Activated naive CD4-positive, alpha-beta T cell treated with anti-CD3 and anti-CD28 coated beads, Interleukin-2, amount 10 ng/mL, durations not matched to agents 7 days and 5 days (primary cell): ENCODE measurements at places on chromosomes 13 and 19.

- DNase-seq: no peak
These were observed 84.1 kb downstream of the TNFSF11 start for GRCh38 chr13:42658019-42658418.

DNA sequence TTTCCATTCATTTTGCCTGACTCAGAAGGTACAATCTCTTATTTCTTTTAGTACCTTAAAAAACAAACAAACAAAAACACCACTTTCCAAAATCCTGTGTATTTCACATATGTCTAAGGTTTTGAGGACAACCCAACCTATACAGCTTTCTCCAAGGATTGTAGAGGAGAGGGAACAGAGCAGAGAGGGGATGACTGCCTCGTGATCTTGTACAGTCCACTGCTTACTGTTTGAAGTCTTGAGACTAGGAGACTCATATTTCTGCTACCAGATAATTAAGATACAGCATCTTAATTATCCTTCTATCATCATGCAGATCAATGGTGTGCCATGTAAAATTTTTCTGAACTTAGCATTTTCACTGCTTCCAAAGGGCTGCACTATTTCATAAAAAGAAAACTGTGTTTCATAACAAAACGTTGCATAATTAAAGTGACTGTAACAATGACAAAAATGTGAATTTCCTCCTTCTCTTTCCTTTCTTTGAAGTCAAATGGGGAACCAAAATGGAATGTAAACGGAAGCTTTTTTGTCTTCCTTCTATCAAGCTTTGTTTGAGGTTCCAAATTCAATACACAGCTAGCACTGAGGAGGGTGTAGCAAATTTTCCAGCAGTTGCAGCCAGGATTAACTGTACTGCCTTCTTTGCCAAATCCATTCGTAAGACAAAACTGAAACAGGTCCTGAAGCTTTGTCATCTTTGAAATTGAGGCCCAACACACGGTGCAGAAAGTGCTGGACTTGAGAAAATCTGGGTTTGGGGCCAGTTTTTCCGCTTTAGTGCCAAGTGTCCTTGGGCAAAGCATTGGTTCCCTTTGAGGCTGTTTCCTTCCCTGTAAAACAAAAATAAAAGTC is 34.9 kb upstream of the RCBTB2 start:
- no peak for DNase-seq

- DNase-seq: no peak
These were observed 28.8 kb upstream of the LRCH1 start for GRCh38 chr13:46523972-46524752.

GRCh38 chr19:39864118-39864517 is 17.9 kb upstream of the FBL start:
- no peak for DNase-seq

DNA sequence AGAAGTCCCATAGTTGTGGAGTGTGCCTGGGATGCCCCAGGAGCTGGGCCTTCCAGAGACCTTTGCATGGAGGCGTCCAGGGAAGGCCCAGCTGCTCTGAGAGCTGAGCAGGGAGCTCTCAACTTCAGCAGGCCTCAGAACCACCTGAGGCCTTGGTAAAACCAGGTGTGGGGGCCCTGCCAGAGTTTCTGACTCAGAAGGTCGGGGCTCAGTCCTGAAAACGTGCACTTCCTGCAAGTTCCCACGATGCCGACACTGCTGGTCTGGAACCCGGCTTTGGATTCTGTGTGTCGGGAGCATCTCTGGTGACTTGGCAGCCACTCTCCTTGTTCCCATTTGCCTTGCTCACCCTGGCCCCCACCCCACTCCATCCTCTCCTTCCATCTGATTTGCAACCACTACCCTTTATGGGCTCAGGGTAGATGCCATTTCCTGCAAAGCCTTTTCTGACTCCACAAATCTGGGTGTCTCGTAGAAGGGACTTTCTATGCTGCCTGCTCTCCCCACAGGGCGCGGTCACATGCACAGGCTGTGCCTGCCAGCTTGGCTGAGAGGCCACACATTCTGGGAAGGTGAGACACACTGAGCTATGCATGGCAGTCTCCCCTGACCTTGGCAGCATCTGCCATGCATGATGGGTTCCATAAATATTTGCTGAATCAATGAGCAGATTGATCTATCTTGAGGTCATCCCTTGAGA is 244.7 kb downstream of the COL4A1 start:
- DNase-seq: no peak

DNA sequence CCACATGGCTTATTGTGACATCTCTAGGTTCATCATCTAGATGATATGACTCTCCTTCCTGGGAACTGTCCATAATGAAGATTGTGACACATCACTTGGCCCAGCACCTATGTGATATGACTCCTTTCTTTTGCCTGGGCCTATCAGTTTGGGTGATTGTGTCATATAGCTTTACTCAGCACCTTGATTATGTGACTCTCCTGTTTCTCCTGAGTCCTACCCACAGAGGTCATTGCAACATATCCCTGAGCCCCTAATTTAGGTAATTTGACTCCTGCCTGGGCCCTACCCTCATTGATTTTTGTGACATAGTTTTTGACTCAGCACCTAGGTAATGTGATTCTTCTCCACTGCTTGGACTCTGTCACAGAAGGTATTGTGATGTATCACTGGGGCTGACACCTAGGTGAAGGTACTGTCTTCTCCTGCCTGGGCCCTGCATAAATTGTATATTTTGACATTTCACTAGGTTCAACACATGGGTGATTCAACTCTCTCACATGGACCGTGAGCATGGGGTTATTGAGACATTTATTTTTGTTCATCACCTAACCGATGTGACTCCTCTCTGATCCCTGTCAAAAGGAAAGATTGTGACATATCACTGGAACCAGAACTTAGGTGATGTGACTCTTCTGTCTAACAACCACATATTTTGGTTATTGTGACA is 26.2 kb upstream of the ZNF254 start:
- DNase-seq: no peak

GRCh38 chr19:55692681-55693081 is 17.7 kb downstream of the EPN1 start:
- no peak for DNase-seq

- no peak for DNase-seq
These were observed 1.5 kb downstream of the TTC9B start for GRCh38 chr19:40216777-40217026.

DNA sequence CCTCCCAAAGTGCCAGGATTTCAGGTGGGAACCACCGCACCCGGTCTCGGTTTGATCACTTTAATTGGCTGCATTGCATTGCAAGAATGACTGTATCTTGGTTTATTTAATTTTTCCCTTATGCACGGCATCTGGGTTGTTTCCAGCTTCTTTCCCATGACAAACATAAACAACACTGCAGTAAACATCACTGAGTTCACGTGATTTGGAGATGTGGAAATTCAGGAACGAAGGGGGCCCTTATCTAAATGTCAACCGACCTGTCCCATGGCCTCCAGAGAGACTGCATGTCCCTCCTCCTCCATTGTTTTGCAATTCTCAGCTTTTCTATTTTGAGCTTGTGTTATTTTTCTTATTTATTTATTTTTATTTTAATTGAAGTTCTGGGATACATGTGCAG is 14.4 kb upstream of the SULT2B1 start:
- DNase-seq: no peak

DNA sequence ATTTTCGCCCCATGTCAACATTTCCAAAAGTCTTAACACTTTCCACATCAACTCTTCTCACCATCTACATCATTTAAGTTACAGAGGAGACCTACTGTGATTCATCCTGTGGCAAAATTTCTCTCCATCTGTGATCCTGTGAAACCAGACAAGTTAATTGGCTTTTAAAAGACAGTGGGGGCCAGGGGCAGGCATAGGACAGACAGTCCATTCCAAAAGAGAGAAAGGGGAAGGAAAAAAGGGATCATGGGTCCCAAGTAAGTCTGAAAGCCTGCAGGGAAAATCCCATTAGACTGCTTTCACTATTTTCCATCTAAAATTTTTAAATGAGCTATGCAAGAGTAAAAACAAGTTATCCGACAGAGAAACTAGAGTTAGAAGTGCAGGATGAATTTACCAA is 121.0 kb downstream of the MRPL57 start:
- no peak for DNase-seq

- no peak for DNase-seq
These were observed 38.7 kb downstream of the SLC7A1 start for GRCh38 chr13:29556742-29557141.

GRCh38 chr19:38803543-38803942 is 9.2 kb downstream of the LGALS4 start:
- DNase-seq: no peak

DNA sequence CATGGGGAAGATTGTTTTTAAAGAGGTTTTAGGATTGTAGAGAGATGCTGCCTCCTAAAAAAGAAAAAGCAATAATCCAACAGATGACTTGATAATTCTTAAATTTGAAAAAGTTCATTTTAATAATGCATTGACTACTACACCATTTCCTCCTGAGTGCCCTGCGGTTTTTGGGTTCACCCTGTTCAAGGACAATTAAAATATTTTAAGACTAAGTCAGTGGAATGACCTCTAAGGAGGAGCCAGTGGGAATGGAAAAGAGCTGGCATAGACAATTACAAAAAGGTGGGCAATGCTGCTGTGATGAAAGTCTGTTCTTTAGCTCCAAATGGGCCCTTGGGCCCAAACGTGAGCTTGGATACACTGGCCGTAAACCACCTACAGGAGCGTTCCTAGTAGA is 217.8 kb downstream of the LHFPL6 start:
- DNase-seq: no peak

DNA sequence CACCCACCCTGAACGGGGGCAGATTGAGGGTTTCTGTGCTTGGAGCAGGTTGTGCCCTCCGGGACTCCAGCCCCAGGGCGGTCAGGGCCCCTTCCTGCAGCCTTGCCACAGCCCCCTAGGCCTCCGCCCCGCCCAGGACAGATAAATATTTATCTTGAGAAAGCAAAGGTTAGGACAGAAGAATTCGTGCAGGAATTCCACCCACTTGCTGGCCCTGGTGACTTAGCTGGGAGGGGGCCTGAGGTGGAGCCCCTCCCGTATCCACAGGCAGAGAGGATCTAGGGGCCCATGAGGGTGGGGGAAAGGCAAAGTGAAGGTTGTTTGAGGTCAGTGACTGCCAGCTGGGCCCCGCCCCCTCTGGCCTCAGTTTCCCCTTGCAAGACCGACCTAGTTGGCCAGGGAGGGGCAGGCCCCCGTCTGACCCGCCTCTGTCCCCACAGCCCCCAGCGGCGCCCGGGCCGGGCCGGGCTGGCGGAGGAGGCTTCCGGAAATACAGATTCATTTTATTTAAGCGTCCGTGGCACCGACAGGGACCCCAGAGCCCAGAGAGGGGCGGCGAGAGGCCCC is 5.2 kb downstream of the MIDN start:
- DNase-seq: no peak

- no peak for DNase-seq
These were observed 579.4 kb upstream of the PRR20A start for GRCh38 chr13:56561327-56561726.

- DNase-seq: no peak
These were observed 72.9 kb upstream of the UQCRFS1 start for GRCh38 chr19:29285878-29286277.

GRCh38 chr13:75071395-75071794 is 410.6 kb downstream of the TBC1D4 start:
- no peak for DNase-seq

DNA sequence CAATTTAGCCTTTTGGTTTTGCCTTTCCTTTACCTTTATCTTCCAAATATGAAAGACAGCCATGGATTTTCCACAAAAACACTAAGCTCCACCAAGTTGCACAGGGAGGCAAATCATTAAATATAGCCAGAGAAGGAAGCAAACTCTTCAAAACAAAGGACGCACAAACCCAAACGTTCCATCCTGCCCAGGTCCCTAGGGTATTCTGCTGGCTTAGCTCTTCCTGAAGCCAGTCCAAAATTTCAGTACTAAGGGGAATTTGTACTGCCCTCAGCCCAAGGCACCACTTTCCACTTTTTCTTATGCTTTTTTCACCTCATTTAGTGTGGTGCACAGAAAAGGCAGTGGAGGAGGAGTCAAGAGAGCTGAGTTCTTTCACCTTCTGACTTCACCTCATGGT is 169.9 kb downstream of the FLT1 start:
- DNase-seq: no peak

DNA sequence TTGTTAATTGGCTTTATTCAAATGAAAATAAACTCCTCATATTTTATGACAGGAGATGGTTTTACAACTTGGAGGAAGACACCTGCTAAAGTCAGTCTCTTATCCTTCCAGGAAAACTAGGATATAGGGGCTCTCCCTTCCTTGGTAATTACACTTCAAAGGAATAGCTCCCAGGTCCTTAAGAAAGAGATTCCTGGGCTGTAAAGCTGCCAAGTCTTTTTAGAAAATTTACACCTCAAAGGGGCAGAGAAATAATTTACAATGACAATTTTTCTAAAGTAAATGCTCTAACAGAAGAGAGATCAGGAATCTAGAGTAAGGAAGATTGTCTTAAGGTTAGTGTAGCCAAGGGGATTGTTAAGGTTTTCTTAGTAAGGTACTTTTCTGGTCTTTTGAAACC is 1359.0 kb downstream of the OLFM4 start:
- no peak for DNase-seq

DNA sequence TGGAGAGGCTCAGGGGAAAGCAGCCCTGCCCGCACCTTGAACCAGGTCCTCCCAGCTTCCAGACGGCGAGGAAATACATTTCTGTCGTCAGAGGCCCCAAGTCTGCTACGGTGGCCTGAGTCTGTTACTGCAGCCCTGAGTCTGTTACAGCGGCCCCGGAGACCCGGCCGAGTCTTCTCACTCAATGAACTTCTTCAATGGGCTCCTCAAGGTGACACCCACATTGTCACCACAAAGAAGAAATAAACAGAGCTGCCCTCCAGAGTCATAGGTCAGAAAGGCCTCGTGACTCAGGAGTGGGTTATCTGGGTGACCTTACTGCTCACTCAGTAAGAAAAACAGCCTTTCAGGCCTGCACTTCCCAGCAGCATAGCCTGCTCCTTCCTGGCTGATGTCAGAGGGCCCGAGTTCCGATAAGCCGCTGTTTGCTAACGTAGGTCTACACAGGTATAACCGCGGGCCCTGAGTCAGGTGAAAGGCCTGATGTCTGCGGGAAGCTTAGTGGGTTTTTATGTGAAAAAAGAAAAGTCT is 66.9 kb upstream of the TM9SF2 start:
- DNase-seq: peak; percentile 81

DNA sequence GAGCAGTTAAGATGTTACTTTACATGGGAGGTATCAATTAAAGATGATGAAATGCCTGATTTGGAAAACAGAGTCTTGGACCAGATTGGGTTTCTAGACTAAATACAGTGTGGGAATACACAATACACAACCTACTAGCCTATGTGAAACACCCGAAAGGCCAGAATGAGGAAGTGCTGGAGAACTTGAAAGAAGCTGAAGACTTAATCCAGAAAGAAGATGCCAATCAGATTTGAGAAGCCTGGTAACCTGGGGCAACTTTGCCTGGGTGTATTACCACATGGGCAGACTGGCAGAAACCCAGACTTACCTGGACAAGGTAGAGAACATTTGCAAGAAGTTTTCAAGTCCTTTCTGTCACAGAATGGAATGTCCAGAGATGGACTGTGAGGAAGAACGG is 43.2 kb downstream of the N4BP2L1 start:
- DNase-seq: no peak
